Esophagus squamous epithelium (tissue), 5 donors: ENCODE measurements at places on chromosomes 3 and 15.

DNA sequence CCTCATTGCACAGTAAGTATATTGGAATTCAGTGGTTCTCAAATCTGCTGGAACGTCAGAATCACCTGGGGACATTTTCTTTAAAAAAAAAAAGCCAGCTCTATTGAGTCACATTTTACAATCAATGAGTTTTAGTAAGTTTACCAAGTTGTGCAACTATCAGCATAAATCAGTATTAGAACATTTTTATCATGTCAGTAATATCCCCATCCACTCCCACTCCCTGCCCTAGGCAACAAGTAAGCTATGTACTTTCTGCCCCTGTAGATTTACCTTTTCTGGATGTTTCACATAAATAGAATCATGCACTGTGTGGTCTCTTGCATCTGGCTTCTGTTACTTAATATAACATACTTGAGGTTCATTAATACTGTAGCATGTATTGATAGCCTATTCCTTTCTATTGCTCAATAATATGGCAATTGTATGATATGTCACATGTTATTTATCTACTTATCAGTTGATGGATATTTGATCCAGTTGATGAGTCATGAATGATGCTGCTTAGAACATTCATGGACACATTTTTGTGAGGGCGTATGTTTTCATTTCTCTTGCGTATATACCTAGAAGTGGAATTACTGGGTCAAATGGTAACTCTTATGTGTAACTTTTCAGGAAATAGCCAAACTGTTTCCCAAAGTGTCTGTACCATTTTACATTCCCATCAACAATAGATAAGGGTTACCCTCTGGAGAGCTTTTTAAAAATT lies 180.5 kb downstream of the THSD4 start:
- no peak for DNase-seq

DNA sequence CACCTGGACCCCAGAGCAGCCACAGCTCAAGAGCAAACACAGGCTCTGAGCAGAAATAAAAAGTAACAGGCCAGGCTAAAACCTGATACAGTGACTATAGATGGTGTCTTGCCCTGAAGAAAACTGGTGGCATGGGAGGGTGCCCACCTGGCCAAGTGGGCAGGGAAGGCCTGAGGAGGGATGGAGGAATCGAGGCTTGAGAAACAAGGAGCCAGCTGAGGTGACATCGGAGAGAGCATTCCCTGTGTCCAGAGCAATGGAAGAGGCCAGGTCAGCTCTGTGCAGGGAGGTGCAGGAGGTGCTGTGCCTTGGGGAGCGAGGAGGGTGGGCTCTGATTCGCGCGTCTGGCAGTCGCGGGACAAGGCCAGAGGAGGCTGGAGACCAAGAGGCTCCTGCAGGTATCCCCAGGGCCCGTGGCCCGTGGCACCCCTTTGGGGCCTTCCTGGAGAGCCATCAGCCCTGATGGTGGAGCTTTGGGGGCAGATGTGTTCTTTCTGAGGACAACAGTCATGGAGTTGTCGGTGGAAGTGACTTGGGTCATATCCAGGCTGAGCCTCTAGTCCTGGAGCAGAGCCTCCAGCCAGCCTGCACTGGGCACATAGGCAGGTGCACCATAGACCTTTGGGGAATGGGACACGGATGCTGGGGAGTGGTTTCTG lies 56.1 kb downstream of the PLXNA1 start:
- no peak for DNase-seq

DNA sequence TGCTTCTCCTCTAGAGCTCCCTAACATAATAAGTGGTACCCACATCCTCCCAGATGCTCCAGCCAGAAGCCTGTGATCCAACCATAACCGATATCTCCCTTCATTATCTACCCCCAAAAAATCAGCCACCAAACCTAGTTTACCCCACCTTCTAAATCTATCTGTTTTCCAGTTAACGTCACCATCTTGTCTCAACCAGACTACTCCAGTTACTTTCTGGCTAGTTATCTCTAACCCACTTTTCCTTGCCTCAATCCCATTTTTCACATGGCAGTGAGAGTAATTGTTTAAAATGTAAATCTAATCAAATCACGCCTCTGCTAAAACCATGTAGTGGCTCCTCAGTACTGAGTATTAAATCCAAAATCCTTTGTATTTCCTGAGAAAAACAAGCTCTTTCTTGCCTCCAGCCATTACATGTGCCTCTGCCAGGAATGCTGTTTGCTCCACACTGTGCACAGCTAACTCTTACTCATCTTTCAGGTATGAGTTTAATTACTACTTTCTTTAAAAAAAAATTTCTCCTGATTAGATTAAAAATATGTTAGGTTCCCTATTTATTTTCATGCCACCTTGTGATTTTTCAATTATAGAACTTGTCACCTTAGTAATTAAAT lies 15.4 kb downstream of the CCDC54 start:
- no peak for DNase-seq

GRCh38 chr15:45242289-45242688 lies 9.7 kb upstream of the SLC28A2 start:
- no peak for DNase-seq

DNA sequence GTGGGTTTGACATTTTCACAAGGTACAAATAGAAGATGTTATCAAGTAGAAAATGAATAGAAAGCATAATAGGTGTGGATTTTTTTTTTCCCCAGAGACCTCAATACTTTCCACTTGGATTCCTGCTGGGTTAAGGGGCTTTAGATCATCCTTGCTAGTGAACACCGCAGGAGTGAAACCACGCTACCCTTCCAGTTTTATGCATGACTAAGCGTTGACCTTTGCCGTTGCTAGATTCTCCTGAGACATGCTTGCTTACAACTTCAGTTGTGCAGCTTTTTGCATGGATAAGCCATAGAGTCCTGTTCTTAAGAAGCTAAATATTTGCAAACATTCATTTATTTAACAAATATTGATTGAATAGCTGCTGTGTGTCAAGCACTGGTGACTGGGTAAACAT lies 299.7 kb upstream of the LMCD1 start:
- DNase-seq, result no peak

DNA sequence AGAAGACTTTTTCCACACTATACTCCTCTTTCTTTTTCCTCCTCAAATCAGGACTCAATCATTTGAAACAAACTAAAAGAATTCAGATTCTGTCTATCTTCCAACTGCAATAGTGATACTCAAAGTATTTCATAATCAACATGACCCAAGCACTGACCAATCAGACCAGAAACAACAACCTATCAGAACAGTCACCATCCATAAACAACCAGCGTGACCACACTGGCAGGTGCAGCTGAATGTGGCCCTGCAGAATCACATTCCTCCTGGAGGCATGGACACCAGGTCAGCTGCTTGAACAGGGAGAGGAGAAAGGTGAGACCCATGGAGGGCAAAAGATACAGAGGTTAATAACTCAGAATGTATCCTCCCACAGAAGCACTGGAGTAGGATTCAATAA lies 13.3 kb downstream of the HRG start:
- DNase-seq, result no peak

DNA sequence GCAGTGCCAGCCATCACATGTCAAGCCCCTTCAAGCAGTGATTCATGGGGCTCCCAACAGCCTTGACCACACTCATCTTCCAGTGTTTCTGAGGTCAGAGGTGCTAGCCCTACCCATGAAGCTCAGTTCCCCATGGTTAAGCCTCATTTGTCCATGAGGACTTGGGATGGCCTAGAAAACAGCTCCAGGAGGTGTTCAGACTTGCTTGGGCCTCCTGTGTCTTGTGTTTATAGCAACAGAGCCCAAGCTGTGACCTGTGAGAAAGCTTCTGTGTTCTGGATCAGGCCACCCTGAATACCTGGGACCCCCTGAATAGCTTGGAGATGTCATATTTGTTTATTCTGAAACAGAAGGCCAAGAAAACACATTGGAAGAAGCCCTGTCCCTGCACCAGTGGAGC lies 36.7 kb downstream of the LARP6 start:
- no peak for DNase-seq

DNA sequence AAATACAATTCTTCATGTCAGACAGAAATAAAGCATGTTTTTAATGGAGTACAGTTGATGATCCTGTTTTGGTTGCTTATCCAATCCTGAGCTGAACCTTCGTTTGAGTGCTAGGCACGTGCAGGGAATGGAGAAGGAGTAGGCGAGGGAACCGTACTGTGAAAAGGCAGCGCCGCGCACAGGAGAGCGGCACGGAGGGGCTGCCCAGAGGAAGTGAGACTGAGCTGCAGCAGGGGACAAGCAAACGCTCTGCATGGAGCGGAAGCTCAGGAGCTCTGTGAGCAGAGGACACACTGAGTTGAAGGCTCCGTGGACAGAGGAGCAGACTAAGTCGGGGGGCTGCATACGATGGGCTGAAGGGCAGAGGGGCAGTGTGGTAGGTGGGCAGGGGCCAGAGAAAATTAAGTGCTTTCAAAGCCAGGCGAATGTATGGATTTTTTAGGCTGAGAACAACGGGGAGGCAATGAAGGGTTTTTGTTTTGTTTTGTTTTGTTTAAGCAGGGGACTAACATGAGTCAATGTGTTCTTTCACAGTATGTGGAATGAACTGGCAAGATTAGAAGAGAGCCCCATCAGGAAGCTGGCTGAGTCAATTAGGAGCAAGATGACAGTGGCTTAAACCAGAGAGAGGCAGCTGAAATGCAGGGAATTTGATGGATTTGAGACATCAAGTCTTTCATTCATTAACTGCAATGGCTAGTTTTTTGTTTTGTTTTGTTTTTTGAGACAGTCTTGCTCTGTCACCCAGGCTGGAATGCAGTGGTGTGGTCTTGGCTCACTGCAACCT lies 23.8 kb upstream of the TM2D3 start:
- DNase-seq, result no peak

DNA sequence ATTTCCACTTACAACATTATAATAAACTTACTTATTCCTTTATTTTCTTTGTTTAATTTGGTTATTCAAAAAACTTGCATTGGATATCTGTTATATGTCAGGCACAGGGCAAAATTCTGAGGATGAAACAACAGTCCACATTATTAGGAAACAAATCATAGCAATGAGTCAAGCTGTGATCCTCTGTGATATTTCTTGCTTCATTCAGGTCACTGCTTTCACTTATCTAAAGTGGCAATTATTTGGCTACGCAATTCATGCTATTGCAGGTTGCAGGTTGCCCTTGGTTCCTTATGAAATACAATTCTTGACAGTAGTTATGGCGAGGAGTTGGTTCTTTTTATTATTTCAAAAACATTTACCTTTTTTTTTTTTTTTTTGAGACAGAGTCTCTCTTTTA lies 66.4 kb upstream of the CNTN6 start:
- DNase-seq, result no peak

GRCh38 chr3:155981669-155982068 lies 111.2 kb downstream of the GMPS start:
- DNase-seq, result no peak

DNA sequence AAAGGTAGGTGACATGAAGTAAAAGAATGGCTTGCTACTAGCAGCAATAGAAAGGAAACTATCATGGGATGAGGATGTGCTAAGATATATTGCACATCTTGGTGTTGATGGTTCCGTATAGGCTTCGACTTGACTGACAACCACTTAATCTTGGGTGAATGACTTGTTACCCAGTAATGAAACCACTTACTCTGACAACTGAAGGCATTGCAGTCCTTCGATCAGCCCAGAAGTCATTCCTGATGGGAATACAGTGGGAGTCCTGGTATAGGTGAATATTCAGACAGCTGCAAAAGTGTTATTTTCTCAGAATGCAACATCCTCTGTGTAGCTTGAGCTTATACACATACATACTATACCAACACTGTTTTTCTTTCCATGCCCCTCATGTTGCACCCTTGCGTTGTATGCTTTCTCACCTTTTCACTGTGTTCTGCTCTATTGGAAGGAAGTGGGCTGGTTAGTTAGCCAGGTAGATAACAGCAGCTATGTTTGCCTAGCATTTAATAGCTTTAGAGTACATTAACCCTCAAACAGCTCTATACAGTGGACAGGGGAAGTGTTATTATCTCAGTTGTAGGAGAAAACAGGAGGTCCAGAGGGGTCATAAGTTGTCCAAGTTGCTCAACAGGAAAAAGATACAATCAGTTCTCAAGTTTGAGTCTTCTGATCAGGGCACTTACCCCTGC lies 376.5 kb downstream of the MFSD1 start:
- DNase-seq, result no peak

- peak; percentile 7 for DNase-seq
Observed at GRCh38 chr15:38670128-38671005, 105.8 kb upstream of the RASGRP1 start.

DNA sequence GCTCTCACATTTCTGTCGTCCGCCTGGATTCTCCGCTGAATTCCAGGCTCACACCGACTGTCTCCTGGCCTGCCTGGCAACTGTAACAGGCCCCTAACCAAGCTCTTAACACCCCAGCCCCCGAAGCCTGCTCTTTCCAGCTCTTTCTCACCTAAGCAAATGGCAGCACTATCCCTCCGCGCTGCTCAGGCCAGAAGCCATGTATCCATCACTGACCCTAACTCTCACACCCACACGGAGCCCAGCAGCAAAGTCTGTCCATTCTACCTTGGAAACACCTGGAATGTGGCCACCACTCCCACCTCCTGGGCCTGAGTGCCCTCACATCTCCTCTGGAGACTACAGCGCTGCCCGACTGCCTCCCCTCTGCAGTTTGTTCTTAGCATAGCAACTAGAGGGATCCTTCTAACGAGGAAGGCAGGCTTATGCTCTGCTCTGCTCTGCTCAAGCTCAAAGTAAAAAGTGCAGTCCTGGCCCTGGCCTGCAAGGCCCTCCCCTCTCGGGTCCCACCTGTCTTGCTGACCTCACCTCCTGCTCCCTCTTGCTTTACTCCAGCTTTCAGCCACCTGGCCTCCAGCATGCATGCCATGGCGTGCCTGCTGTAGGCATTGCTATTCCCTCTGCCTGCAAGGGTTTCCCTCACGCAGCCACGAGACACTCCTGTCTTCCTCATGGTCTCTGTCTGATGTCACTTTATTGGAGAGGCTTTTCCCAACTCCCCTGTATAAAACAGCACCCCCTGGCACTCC lies 27.2 kb downstream of the FEM1B start:
- DNase-seq, result no peak

GRCh38 chr3:16906682-16907081 lies 21.9 kb downstream of the PLCL2 start:
- DNase-seq, result no peak

GRCh38 chr15:95324656-95325055 lies 1005.8 kb upstream of the NR2F2 start:
- no peak for DNase-seq

GRCh38 chr15:78396976-78397375 lies 41.0 kb upstream of the IREB2 start:
- no peak for DNase-seq

- DNase-seq, result no peak
Observed at GRCh38 chr3:187648177-187648576, 22.0 kb downstream of the SST start.

- DNase-seq, result no peak
Observed at GRCh38 chr15:82585072-82585471, 44.8 kb upstream of the RPS17 start.

- peak; percentile 12 for DNase-seq
Observed at GRCh38 chr3:16842272-16843270, 42.2 kb upstream of the PLCL2 start.
